Thyroid gland (tissue), 4 donors: ENCODE measurements at places on chromosomes 16 and 17. TPM values are rescaled to one million over a fixed set of nuclear protein-coding genes. Genes with fewer than 3 reads are reported as not detected.
A peak's percentile ranks its signal among the peaks of the same experiment; 100 is the strongest.

GRCh38 chr17:61410141-61411010 lies 10.7 kb downstream of the TBX2 start:
- H3K4me1 ChIP-seq: peaks cover 74% of the 10 kb centered on the region
- H3K36me3 ChIP-seq: peaks cover 7% of the 10 kb centered on the region
- H3K27ac ChIP-seq: peak overlapping the region; percentile 88
- no peak overlapping the region for H3K4me3 ChIP-seq

- H3K4me1 ChIP-seq: no peaks in the 10 kb centered on the region
- H3K36me3 ChIP-seq: no peaks in the 10 kb centered on the region
- no peak overlapping the region for H3K27ac ChIP-seq
- H3K27me3 ChIP-seq: no peaks in the 10 kb centered on the region
- no peak for DNase-seq
Measured at GRCh38 chr17:63543822-63544420, 6.4 kb upstream of the DCAF7 start.

DNA sequence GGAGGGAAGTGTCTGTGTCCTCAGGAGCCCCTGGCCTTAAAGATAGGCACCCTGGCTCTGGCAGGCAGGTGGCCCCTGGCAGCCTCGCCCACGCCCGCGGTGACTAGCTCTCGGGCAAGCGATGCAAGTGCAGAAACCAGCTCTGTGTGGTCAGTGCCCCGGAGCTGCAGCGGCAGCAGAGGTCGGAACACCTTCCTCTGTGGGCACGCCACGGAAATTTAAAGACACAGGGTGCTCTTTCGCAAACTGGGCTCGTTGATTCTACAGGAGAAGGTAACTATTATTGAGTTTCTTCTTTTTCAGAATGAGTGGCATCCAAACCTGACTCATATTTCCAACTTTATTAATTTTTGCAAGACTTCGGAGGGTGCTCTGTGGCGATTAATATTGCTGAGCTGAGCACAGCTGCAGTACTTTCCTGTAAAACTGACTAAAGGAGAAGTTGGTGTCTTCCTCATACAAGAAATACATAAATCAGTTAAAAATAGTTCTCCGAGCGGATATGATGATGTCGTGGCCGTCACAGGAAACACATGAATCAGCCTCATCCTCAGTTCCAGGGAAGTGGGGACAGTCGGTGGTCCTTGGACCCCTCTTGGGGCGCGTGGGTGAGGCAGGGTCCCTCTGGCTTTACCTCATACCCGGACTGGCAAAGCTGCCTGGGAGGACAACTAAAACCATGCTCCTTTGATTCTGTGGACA lies 120.2 kb downstream of the METRNL start:
- no peaks in the 10 kb centered on the region for H3K36me3 ChIP-seq
- H3K4me1 ChIP-seq: peaks cover 64% of the 10 kb centered on the region
- peak; percentile 17 for DNase-seq
- H3K27me3 ChIP-seq: no peaks in the 10 kb centered on the region
- peak overlapping the region; percentile 71 for H3K27ac ChIP-seq

- H3K4me3 ChIP-seq: no peak overlapping the region
- H3K27ac ChIP-seq: peak overlapping the region; percentile 27
- peak; percentile 94 for DNase-seq
- H3K27me3 ChIP-seq: no peaks in the 10 kb centered on the region
- H3K36me3 ChIP-seq: peaks cover 30% of the 10 kb centered on the region
- peaks cover 41% of the 10 kb centered on the region for H3K4me1 ChIP-seq
Measured at GRCh38 chr17:75036643-75037268, 10.0 kb downstream of the ATP5PD start.

The OSBPL7 gene
- 12.7 TPM for total RNA-seq
